Mucosa of descending colon (tissue), 3 donors: ENCODE measurements at places on chromosomes 2 and 18. TPM values are rescaled to one million over a fixed set of nuclear protein-coding genes. Genes with fewer than 3 reads are reported as not detected.
A peak's percentile ranks its signal among the peaks of the same experiment; 100 is the strongest.

The SEPTIN10 gene
- 84.1 TPM for total RNA-seq

The ZNF804A gene
- total RNA-seq = 0.14 TPM

GRCh38 chr2:65431421-65432226 is 775 bp downstream of the SPRED2 start:
- peak; percentile 59 for DNase-seq

GRCh38 chr2:26189751-26190150 is 16.9 kb downstream of the GAREM2 start:
- no peak for DNase-seq
